ENCODE measurements at places on chromosomes 12 and 14.

GRCh38 chr12:39406262-39406661, 36.7 kb downstream of the KIF21A start:
- DNase-seq, result no peak

DNA sequence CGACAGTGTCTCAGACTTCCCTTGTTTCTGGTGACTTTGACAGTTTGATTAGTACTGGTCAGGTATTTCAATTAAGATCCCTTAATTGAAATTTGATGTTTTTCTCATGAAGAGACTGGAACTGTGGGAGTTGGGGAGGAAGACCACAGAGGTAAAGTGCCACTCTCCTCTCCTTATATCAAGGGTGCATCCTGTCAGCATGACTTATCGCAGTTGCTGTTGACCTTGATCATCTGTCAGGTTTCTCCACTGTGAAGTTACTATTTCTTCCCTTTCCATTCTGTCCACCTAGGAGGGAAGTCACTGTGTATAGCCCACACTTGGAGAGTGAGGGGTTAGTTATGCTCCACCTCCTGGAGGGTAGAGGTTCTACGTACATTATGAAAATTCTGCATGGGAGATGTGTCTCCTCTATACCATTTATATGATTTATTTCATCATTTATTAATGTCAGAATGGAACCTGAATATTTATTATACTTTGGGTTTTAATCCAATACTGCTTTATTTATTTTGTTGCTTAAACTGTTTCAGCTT, 40.3 kb upstream of the SMOC1 start:
- no peak for DNase-seq

GRCh38 chr12:121781484-121781997, 11.9 kb downstream of the RHOF start:
- DNase-seq, result no peak

DNA sequence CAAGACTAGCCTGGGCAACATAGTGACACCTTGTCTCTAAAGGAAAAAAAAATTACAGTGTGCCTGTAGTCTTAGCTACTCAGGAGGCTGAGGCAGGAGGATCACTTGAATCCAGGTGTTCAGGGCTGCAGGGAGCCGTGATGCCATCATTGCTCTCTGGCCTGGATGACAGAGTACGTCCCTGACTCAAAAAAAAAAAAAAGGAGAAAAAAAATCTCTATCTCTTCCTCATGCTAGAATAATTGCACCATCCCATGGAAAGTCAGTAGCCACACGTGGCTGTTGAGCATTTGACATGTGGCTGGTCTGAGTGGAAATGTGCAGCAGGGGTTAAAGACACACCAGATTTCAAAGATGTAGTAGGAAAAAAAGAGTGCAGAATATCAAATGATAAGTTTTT, 3.8 kb downstream of the RILPL1 start:
- DNase-seq, result no peak

DNA sequence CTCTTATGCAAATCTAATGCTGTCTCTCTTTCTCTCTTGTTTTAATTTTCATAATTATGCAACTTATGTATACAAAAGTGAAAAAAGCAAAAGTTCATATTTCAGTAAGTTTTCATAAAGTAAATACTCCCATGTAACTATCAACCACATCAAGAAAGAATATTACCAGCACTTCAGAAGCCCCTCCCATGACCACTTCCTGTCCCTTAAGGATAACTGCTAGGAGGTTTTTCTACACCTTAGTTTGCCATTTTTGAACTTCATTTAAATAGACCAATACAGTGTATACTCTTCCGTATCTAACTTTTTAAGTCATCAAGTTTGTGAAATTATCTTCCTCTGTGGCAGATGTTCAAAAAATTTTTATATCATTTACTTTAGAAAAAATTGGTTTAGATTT, 547 bp upstream of the OR4K15 start:
- no peak for DNase-seq

DNA sequence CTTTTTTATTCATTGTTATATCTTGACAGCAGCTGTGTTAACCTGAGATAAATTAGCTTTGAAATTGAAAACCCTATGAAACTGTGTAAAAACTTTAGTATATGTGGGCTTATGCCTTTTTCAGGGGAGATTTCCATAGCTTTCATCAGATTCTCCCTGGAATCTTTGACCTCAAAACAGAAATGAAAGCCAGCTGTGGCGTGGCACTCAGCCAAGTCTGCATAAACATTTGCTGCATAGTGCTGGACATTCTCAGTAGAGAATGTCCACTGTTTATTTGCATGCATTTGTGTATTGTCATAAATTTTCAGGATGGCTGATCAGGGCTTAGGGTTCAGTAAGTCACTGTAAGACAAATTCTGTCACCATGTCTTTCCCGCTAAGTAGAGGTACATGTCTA, 115.3 kb upstream of the NAP1L1 start:
- no peak for DNase-seq

All from breast epithelium (tissue), 4 donors.